NCI-H1417 (cell line): ENCODE measurements at places on chromosomes 5 and 9.

GRCh38 chr9:109162677-109163076 is 4.4 kb downstream of the FRRS1L start:
- DNase-seq = no peak

GRCh38 chr9:88660611-88661010 is 125.6 kb downstream of the NXNL2 start:
- no peak for DNase-seq

- DNase-seq = no peak
Measured at GRCh38 chr5:71693828-71694427, 25.1 kb upstream of the CARTPT start.

- no peak for DNase-seq
Measured at GRCh38 chr9:1440256-1440655, 390.1 kb downstream of the DMRT2 start.

- no peak for DNase-seq
Measured at GRCh38 chr5:83388608-83389007, 82.9 kb upstream of the VCAN start.

GRCh38 chr9:1388216-1388615 is 338.1 kb downstream of the DMRT2 start:
- no peak for DNase-seq
